Skin of body (tissue), 3 donors: ENCODE measurements at places on chromosomes 7 and 10.

GRCh38 chr7:73892003-73892999 is 31.3 kb downstream of the TMEM270 start:
- no peak for DNase-seq

DNA sequence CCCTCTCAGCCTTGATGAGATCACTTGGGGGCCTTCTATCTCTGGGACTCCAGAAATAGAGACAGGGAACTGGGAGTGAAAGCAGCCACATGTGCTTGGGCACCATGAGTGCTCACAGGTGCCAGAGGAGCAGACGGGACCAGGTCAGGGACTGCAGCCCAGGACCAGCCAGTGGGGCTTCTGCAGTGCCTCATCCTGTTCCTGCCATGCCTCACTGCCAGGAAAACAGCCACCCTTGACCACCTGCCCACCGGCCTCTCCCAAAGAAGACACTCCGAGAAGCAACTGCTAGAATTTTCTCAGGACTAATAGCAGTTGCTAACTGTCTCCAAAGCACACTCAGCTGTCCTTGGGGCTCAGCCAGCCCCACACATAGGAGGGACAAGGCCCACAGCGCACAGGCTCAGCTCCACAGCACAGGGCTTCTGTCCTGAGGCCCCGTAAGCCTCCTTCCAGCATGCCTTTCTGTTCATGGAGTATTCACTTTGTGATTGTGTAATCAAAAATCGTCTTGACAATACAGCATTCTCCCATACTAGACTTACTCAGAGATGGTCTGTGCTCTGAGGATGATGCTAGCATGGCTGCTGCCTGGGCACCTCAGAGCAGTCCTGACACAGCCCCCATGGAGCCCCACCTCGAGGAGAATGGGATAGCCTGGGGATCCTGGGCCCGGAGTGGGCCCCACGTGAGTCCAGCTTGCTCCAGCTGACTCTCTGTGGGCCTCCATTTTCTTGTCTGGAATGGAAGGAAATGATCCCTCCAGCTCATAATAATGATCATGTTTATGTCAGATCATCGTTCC is 115.7 kb upstream of the RET start:
- DNase-seq, result no peak

DNA sequence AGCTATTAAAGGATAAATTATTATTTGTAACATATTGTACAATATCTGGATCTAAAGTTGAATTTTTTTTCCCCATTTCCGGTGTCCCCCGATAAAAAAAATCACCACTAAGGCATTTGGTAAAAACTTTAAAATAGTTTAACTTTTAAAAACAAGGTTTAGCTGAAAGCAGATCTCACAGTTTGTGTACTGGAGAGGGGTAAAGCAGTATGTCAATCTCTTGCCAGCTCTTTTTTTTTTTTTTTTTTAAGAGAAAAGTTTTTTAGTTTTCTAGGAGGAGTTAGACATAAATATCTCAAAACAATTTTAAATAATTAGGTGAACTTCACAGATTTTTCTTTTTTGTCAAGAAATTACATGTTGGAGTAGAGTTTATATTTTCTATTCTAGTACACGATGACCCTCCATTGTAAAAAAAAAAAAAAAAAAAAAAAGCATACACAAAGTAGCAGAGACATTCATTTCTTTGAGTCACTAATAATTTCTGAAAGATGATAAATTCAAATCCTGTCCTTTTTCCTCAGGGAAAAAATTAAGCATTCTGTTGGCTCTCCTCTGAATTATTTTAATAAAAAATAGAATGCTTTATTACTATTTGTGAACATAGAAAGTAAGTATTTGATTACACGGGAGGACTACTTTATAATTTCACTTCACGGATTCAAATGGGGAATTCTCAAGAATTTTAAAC is 1.9 kb upstream of the HBP1 start:
- no peak for DNase-seq

DNA sequence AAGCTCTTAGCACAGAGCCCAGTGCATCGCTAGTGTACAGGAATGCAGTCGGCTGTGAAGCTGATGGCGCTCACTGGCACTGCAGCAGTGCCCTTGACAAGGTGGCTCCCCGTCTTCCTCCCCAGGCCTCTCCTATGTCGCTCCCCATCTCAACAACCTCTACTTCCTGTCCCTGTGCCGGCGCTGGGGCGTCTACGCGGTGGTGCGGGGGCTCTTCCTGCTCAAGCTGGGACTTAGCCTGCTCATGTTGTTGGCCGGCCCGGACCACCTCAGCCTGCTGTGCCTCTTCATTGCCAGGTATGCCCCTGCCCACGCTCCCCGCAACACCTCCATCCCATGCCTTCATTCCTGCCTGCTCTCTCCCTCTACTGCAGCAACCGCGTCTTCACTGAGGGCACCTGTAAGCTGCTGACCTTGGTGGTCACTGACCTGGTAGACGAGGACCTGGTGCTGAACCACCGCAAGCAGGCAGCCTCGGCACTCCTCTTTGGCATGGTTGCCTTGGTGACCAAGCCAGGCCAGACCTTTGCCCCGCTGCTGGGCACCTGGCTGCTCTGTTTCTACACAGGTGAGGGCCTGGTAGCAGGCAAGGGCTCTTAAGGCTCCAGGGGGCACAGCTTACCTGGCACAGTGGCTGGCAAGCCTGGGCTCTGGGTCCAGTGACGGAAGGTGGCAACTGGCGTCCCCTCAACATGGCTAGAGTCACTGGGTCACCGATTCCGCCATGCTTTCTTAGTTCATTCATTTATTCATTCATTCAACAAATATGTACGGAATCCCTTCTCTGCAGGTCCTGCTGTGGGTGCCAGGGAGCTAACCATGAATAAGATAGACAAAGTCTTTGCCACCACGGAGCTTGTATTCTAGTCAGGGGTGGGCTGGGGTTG is 22.3 kb upstream of the C10orf95 start:
- no peak for DNase-seq

- peak; percentile 52 for DNase-seq
These were observed 126.2 kb downstream of the PRPF18 start for GRCh38 chr10:13712837-13713581.

DNA sequence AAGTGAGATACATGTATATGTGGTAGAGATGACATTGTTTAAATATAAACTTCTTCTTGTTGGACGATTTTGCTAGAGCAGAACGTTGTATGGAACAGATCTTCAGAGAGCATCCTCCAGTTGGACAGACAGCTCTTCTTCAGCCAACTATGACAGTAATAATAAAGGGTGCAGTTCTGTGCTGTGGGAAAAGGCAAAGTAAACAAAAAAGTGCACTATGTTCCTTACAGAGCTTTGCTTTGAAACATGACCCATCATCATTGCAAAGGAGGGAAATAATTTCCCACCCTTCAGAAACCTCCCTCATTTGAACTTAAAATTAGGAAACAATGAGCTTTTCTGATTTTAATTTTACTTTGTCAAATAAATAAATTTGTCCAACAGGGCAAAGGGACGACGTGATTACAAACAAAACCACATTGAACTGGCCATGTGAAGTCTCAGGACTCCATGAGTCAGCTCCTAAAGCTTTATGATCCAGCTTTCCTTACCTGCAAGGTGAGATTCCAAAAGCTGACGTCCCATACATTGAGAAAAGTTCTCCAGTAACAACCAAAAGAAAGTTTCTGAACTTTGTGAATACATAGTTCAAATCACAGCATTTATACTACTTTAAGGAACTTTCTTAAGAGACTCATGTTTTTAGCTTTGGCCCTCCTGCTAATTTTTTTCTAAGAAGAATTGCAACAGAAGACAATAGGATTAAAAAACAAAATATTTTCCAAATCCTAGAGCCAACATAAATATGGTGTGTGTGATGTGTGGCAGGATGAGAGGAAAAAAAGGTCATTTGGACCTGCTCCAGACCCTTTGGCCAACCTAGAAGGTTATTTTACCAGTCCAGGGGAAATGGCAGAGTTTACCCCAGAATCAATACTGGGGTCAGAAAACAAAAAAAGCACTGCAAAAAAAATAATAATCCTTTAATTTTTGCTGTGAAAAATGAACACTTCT is 565.4 kb upstream of the NRP1 start:
- no peak for DNase-seq

DNA sequence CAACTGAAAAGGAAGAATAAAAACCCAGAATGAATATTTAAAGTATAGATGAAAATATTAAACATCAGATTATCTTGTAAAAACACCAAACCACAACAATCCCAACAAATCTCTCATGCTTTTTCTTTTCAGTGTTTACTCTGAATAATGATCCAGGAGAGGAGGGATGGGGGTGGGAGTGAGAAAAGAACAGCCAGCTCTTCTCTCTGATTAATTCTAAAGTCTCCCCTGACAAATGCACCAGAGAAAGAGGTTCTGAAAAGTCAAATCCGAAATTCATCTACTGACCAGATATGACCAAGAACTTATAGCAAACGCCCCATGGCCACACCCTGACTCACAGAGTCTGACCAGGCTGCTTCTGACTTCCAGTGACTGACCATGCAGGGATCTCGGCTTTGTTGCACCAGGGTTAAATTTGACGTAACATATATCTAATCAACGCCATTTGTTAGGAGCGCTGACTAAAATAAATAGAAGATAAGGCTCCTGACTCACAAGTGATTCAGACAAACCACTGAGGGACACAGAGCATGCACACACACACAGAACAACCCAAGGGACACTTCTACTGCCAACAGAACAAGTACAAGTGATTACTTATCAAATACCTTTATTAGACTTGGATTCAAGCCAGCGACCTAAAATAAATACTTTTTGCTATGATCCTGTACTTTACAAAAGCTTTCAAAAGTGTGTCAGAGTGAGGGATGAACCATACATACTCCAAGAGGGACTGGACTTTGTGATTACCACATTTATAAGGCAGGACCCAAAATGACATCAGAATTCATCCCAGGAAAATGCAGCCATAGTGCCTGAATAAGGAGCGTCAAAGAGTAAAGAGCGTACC is 9.3 kb upstream of the SPOCK2 start:
- no peak for DNase-seq

GRCh38 chr10:77869626-77870420 is 56.7 kb downstream of the DLG5 start:
- no peak for DNase-seq

- DNase-seq, result no peak
These were observed 129.7 kb downstream of the PLCE1 start for GRCh38 chr10:94123258-94123995.

DNA sequence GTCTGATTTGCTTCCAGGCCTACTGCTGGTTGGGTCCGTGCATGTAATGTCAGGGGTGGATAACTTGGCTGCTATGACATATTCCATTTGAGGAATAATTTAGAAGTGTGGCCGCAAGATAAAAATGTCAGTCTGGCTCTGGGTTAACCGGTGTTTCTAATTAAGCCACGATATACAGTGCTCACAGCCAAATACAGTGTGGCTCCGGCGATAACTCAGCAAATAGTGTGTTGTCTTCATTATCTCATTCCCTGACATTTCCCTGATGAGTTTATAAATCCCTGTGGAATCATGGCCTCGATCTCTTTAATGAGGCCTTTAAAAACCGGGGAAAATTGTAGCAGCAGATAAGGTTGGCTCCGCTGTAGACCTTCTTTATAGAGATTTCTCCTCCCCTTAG is 1125.0 kb downstream of the TYW1 start:
- no peak for DNase-seq

DNA sequence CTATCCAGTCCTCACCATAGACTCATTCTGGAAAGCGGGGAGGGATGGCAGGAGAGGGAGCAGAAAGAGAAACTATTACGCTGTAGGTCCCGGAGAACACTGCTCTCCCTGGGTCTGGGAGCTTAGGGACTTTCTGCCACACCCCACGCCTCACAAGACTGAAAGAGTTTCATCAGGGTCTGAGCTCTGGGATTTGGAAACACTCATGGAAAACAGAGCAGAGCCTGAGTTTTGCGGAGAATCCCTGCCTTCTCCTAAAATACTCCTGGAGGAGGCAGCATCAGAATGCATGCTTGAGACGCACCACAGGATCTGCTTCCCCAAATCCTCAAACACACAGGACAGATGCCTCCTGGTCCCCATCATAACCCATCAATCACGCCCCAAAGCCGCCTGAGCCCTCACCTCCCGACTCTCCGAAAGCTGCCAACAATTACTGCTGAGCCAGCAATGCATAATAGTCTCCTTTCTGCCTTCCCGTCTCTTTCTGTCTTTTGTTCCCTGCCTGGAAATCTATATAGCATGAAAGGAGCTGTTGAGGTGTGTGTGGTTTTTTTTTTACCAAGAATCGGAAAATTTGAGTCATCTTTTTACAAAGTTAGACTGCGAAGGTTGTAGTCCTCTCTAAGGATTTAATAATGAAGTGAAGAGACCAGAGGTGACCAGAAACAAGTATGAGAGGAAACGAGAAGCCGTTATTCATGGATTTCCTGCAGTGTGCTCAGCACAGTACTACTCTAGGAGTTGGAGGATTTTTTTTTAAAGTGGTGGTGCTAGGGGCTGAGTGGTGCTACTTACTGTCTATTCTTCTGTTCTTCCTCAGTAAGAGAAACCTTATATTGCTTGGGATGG is 37.7 kb downstream of the ASB13 start:
- peak; percentile 67 for DNase-seq

DNA sequence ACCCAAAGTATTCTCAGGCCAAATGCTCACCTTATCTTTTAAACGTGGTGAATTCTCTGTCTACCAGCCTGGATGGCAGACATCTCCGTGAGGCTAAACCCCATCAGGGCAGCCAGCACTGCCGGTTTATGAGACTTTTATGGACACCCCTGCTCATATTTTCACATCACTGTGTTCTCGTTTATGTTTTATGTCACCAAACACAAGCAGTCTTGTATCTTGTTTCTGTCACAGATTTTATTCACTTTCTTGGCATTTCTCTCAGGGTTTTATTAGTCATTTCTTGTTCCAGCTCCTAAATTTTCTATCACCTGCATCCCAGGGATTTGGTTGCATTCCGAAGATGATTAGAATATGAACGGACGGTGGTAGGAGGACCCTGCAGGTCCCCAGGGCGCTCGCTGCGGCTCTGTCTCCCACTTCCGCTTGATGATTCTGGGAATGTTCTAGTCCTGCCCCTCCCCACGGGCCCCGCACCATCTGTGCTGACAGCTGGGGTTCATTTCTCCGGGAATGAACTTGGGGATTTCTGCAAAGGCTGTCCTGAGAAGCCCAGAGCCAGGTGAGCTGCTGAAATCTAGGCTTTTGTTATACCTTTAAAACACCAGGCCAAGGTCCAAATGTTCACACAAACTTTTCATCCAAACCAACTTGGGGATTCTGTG is 217.6 kb downstream of the GFRA1 start:
- no peak for DNase-seq

DNA sequence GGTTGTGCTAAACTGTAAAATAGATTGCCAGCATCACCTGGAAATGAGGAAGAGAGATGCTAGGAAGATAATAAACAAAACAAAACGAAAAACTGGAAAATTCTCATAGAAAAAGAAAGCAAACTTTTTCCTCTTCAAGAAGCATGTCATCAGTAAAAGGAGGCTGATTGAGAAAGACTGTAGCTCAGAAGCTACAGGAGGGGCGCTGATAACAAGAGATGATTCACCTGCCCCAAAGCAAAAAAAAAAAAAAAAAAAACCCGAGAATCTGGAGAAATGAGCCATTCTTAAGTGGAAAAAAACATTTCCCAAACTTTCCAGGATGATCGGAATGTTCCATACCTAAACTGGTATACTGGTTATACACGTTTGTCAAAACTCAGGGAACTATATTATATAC is 130.5 kb upstream of the C1QL3 start:
- no peak for DNase-seq
